Breast epithelium (tissue), 4 donors: ENCODE measurements at places on chromosomes 7 and 10. TPM values are rescaled to one million over a fixed set of nuclear protein-coding genes. Genes with fewer than 3 reads are reported as not detected.

- DNase-seq = no peak
Measured at GRCh38 chr7:100629117-100629716, 12.1 kb downstream of the TFR2 start.

- DNase-seq = no peak
Measured at GRCh38 chr7:51261117-51261835, 55.3 kb downstream of the COBL start.

DNA sequence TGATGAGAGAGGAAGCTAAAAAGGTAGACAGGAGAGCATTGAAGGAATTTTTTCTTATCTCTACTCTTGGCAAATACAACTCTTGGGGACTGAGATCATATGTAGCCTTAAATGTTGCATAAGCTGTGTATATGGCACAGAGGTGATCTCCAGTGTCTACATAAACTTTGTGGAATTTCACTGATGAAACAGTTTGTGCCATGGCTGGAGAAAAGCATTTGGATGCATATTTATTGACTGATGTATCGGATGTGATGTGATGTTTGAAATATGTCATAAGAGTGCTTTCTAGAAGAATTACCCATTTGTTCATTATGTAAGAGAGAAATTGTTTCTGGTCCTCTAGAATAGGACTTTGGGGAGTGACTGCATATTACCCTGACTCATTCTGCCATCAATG, 244.9 kb upstream of the LRRTM3 start:
- DNase-seq = no peak

DNA sequence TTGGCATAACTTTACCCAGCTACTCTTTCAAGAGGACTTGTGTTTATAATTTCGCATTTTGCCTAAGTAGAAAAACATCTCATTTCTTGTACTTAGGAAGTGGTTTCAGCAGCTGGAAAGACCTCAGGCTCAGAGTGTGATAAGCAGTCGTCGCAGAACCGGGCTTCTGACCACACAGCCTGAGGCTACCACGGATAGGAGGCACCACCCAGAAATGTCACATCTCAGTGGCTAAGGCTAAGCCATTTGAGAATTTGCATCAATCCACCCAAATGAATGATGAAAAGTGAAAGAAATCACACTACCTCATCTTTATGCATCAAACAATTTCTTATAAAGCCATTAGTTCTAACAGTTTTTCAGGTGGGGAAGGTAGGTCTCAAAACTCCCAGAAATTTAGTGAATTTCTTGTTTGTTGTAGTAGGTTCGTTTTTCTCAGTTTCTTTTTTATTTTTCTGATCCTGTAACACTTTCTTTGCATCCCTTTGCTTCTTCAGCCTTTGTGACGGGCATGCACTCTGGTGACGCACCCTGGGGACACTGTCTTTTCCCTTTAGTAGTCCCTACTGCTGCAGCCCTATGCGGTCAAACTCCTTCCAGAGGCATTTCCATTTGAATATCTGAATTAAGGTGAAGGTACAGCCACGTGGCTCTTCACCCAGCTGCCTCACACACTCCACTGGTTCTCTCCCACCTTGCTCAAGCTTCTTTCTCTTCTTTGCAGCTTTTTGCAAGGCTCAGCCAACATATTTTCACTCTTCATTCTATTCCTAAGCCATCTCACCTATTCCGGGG, 68.5 kb downstream of the MAP3K8 start:
- DNase-seq = no peak

DNA sequence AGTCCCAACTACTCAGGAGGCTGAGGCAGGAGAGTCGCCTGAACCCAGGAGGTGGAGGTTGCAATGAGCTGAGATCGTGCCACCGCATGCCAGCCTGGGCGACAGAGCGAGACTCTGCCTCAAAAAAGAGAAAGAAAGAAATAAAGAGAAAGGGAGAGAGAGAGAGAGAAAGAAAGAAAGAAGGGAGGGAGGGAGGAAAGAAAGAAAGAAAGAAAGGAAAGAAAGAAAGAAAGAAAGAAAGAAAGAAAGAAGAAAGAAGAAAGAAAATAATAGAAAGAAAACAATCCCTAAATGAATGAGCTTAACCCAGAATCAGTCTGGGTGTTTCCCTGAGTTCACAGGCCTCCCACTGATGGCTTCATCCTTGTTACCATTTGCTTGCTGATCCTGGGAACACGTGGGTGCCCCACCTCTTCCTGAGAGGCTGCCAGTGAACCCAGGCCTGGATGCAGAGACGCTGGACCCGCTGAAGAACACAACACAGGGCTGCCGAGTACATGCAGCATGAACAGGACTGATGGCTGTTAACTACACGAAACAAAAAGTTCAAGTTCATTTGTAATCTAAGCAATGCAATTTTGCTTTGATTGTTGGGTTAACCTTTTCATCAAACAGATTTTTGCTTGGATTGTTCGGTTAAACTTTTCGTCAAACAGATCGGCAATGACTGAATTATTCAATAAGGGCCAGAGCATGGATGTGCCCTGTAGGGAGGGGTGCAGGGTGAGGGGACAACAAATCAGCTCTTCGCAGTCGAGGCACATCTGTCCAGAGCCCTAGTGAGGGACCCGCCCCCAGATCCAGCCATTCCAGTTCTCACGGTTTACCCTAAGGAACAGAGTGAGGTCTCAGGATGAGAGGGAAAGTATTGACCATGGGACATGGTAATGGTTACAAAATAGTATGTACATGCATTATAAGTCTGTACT, 11.5 kb downstream of the NPFFR1 start:
- DNase-seq = no peak

- DNase-seq = no peak
Measured at GRCh38 chr10:44930904-44931620, 19.9 kb downstream of the TMEM72 start.

The BCCIP gene
- total RNA-seq = 60.0 TPM

The TCTN3 gene
- 21.4 TPM for total RNA-seq

The CYP2C9 gene
- total RNA-seq = not detected
